ENCODE measurements at places on chromosomes 5 and 9.

DNA sequence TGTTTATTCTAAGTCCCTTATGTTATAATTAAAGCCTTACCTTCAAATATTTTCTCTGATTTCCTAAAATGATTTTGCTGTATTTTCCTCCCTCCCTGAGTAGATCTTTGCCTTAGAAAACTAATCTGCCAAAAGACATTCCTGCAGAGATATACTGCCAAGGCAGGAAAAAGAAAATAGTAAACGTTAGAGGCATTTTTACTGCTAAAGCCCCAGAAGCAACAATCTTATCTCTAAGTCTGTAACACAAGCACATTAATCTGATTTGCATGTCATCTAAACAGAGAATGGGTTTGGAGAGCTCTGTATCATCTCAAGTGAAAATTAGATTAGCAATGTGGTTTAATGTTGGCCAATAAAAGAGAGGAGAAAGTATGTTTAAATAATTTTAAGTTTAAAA, 847.7 kb downstream of the MAT2B start:
- H3K27me3 ChIP-seq, result no peaks in the 10 kb centered on the region
- H3K4me3 ChIP-seq, result no peak overlapping the region
- no peak overlapping the region for H3K27ac ChIP-seq
- H3K4me1 ChIP-seq, result no peaks in the 10 kb centered on the region
- H3K36me3 ChIP-seq, result no peaks in the 10 kb centered on the region

DNA sequence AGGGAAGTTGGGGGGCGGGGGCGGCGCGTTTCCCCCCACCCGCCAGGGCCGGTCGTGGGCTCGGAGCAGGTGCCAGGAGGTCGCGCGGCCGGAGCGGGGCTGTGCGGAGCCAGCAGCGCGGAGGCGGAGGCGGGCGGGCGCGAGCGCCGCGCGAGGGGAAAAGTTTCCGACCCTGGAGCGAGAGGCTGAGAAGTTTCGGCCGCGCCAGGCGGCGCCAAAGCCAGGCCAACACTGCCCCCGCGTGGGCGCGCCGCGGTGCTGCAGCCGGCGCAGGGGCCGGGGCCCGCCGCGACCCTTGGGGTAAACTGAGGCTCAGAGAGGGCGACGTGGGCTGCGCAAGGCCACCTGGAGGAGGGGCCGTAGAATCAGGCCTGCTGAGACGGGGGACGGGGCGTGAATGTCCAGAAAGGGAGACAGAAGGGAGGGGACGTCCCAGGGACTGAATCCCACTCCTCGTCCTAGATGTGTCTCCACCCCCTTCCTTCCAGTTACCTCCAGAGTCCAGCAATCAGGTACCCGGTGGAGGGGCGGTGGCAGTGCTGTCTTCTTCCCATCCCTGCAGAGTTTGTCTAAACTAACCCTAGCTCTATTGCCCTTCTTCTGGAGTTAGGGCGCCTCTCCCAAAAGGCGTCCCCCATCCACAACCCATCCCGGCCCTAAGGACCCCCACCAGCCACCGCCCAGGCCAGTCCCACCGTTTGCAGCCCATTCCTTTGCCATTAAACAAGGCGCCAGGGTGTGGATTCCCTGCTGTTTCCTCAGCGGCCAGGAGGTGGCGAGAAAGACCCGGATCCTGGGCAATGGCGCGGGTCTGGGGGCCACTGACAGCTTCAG, 10.2 kb downstream of the C9orf50 start:
- DNase-seq, result peak; percentile 85
- H3K27me3 ChIP-seq, result peaks cover 2% of the 10 kb centered on the region
- peak overlapping the region; percentile 71 for H3K27ac ChIP-seq
- peak overlapping the region; percentile 67 for H3K4me3 ChIP-seq
- no peaks in the 10 kb centered on the region for H3K36me3 ChIP-seq

DNA sequence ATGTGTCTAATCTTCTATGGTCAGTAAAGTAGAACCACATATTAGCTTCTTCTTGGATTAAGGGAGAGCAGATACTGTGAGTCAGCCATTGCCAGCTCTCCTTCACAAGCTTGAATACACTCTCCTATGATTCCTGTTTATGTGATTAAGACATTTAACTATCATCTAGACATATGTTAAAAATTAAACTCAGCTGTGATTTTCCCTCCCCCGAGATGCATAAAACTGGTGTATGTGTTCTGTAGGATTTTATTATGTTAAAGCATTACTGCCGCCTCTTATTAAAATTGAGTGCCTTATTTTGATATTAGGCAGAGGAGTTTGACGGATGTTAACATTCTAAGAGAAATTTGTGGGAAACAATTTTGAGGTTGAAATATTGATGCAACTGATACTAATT, 114.6 kb downstream of the ACTBL2 start:
- H3K27me3 ChIP-seq, result peaks cover 12% of the 10 kb centered on the region
- DNase-seq, result no peak
- H3K36me3 ChIP-seq, result no peaks in the 10 kb centered on the region
- H3K27ac ChIP-seq, result no peak overlapping the region
- H3K4me1 ChIP-seq, result no peaks in the 10 kb centered on the region
- H3K4me3 ChIP-seq, result no peak overlapping the region

DNA sequence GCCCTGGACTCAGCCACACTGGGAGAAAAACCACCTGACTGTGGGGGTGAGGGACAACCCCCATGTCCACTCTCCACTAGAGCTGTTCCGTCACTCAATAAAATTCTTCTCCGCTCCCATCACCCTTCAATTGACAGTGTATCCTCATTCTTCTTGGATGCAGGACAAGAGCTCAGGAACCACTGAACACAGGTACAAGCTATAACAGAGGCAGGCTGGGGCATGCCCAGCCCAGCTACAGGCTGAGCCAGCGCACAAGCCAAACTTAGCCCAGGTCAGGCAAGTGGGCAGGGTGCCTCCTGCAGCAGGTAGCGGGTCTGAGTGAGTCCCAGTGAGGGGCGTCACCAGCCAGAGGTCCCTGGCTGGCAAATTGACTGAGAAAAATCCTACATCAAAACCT, 183.4 kb downstream of the HINT1 start:
- no peak for DNase-seq
- peaks cover 6% of the 10 kb centered on the region for H3K27me3 ChIP-seq
- H3K36me3 ChIP-seq, result no peaks in the 10 kb centered on the region
- no peak overlapping the region for H3K27ac ChIP-seq
- H3K4me1 ChIP-seq, result no peaks in the 10 kb centered on the region

DNA sequence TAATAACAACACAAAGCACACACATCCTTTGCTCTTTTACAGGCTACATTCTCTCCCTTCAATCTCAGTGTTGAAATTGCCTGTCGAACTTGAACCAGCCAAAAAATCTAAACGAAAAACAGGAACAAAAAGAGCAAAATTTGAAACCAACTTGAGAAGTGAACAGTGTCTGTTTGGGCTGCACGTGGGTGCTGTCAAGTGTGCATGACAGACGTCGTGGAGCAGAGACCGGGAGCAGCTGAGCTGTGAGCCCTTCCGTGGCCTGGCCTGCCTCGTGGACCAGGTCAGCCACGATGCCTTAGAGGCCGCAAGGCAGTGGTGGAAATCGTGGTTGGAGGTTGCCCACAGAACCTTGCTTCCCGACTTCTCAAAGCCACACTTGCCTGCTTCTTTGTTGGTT, 34.8 kb upstream of the DENND1A start:
- no peak for DNase-seq
- H3K4me1 ChIP-seq, result peaks cover 6% of the 10 kb centered on the region
- H3K27me3 ChIP-seq, result peaks cover 75% of the 10 kb centered on the region
- no peaks in the 10 kb centered on the region for H3K36me3 ChIP-seq
- H3K27ac ChIP-seq, result no peak overlapping the region
- no peak overlapping the region for H3K4me3 ChIP-seq

DNA sequence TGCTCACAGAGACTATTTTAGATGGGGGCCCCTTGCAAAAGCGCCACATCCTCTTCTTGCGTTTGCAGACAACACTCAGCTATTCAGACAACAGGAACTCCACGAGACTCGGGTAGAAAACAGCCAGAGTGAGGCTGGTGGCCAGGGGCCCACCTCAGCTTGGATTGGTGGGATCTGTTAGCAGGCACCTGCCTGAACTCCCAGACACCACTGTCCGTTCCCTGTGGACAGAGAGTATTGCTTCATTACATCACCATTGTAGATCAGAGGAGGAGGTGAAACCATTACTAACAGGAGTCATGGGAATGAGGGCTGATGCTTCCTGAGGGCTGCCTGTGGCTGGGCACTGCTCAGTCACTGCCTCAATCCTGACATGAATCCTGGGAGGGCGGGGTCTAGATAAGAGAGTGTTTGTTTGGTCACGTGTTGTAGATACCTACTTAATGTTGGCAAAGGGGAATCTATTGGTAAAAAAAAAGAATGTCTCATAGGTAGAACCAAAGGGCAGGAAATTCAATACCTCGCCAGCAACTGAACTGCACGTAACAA, 4.4 kb upstream of the RAPGEF1 start:
- H3K4me3 ChIP-seq, result no peak overlapping the region
- no peaks in the 10 kb centered on the region for H3K27me3 ChIP-seq
- no peak for DNase-seq
- H3K27ac ChIP-seq, result peak overlapping the region; percentile 79

GRCh38 chr9:112063151-112063550, 111.9 kb downstream of the SUSD1 start:
- H3K36me3 ChIP-seq, result no peaks in the 10 kb centered on the region
- no peak overlapping the region for H3K27ac ChIP-seq
- no peak overlapping the region for H3K4me3 ChIP-seq
- H3K4me1 ChIP-seq, result peaks cover 26% of the 10 kb centered on the region

DNA sequence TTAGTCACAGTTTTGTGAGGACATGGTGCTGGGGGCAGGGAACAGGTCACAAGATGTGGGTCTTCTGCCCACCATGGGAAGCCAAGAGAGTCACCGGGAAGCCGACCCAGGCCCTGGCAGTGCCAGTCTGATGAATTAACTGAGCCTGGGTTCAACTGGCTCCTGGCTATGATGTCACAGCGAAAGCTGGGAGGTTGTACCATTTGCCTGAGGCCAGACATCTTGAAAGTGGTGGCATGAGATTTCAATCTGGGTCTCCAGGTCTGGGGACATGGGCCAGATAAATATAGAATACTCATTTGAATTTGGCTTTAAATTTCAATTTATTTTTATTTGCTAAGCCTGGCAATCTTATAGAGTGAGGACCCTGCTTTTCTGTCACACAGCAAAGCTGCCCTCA, 280.9 kb downstream of the NSG2 start:
- no peak for DNase-seq
- H3K27ac ChIP-seq, result no peak overlapping the region
- H3K36me3 ChIP-seq, result no peaks in the 10 kb centered on the region
- H3K4me1 ChIP-seq, result no peaks in the 10 kb centered on the region
- H3K27me3 ChIP-seq, result peaks cover 44% of the 10 kb centered on the region

DNA sequence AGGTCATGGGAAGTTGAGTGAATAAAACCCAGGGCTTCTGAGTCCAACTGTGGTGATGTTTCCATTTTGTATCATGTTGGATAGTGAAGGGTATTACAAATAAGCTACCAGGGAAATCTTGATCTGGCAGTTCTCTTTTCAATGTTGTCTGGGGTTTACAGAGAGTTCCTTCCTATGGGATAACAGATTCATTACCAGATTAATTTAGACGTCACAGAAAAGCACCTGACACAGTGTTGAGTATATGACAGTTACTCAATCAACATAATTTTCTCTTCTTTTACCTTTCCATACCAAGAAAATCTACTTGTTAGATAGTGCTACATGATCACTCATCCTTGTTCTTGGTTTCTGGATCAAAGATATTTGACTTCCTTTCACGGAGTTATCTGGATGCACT, 270.9 kb downstream of the ACTL7B start:
- no peaks in the 10 kb centered on the region for H3K36me3 ChIP-seq
- DNase-seq, result no peak
- H3K4me1 ChIP-seq, result no peaks in the 10 kb centered on the region
- H3K27me3 ChIP-seq, result no peaks in the 10 kb centered on the region
- no peak overlapping the region for H3K4me3 ChIP-seq

DNA sequence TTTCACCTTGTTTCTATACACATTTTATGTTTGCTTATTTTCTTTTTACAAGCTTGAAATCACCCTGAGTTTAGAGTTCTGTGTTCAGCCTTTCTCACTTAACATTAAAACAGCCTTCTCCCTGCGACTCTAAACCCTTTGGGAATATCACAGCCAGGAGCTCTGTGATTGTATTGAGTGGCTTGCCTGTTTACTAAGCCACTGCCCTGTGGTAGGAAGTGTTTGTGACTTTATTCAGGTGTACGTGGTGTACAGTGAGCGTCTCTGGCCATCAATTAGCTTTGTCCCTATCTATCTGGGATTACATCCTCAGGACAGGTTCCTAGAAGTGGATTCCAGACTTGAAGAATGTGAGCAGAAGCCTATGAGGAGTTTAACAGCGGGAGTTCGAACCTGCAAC, 11.0 kb upstream of the NEURL1B start:
- H3K27me3 ChIP-seq, result no peaks in the 10 kb centered on the region
- H3K4me3 ChIP-seq, result no peak overlapping the region
- H3K27ac ChIP-seq, result no peak overlapping the region
- no peaks in the 10 kb centered on the region for H3K4me1 ChIP-seq

GRCh38 chr9:95506678-95507463, 9.9 kb downstream of the PTCH1 start:
- peaks cover 3% of the 10 kb centered on the region for H3K27me3 ChIP-seq
- peak overlapping the region; percentile 72 for H3K27ac ChIP-seq
- peaks cover 58% of the 10 kb centered on the region for H3K4me1 ChIP-seq
- H3K36me3 ChIP-seq, result peaks cover 5% of the 10 kb centered on the region

- H3K4me1 ChIP-seq, result no peaks in the 10 kb centered on the region
- no peak overlapping the region for H3K4me3 ChIP-seq
- no peak overlapping the region for H3K27ac ChIP-seq
- H3K36me3 ChIP-seq, result no peaks in the 10 kb centered on the region
These were observed 392.9 kb upstream of the WWC1 start for GRCh38 chr5:167898361-167899042.

- no peaks in the 10 kb centered on the region for H3K4me1 ChIP-seq
- DNase-seq, result no peak
- no peaks in the 10 kb centered on the region for H3K36me3 ChIP-seq
- no peak overlapping the region for H3K27ac ChIP-seq
These were observed 586.1 kb upstream of the CDH6 start for GRCh38 chr5:30607301-30607894.

- no peak for DNase-seq
- H3K27ac ChIP-seq, result no peak overlapping the region
- no peaks in the 10 kb centered on the region for H3K4me1 ChIP-seq
- peaks cover 25% of the 10 kb centered on the region for H3K27me3 ChIP-seq
- H3K36me3 ChIP-seq, result no peaks in the 10 kb centered on the region
These were observed 24.3 kb upstream of the PRRC1 start for GRCh38 chr5:127492854-127493738.

DNA sequence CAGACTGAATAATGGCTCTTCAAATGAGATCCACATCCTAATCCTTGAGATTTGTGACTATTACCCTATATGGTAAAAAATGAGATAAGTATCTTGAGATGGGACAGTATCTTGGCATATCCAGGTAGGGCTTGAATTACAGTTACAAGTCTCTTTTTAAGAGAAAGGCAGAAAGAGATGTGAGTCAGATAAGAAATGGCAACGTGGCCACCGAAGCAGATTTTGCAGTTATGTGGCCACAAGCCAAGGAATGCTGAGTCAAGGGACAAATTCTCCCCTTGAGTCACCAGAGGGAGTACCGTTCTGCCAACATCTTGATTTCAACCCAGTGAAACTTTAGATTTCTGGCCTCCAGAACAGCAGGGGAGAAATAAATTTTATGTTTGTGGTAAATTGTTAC, 1983.0 kb upstream of the C9orf72 start:
- no peaks in the 10 kb centered on the region for H3K36me3 ChIP-seq
- no peak for DNase-seq
- no peaks in the 10 kb centered on the region for H3K27me3 ChIP-seq
- H3K4me3 ChIP-seq, result no peak overlapping the region
- H3K27ac ChIP-seq, result no peak overlapping the region

GRCh38 chr5:108801776-108802175, 54.1 kb downstream of the FER start:
- H3K27me3 ChIP-seq, result no peaks in the 10 kb centered on the region
- no peak overlapping the region for H3K4me3 ChIP-seq
- H3K36me3 ChIP-seq, result peaks cover 60% of the 10 kb centered on the region
- H3K4me1 ChIP-seq, result peaks cover 11% of the 10 kb centered on the region
- H3K27ac ChIP-seq, result no peak overlapping the region

GRCh38 chr5:160727296-160727997, 124.6 kb downstream of the ATP10B start:
- H3K4me1 ChIP-seq, result no peaks in the 10 kb centered on the region
- no peak for DNase-seq
- H3K27ac ChIP-seq, result no peak overlapping the region
- no peak overlapping the region for H3K4me3 ChIP-seq
- no peaks in the 10 kb centered on the region for H3K36me3 ChIP-seq
